ENCODE measurements at places on chromosomes 7 and 10. TPM values are rescaled to one million over a fixed set of nuclear protein-coding genes. Genes with fewer than 3 reads are reported as not detected.

The MET gene
- polyA plus RNA-seq, result 14.5 TPM

DNA sequence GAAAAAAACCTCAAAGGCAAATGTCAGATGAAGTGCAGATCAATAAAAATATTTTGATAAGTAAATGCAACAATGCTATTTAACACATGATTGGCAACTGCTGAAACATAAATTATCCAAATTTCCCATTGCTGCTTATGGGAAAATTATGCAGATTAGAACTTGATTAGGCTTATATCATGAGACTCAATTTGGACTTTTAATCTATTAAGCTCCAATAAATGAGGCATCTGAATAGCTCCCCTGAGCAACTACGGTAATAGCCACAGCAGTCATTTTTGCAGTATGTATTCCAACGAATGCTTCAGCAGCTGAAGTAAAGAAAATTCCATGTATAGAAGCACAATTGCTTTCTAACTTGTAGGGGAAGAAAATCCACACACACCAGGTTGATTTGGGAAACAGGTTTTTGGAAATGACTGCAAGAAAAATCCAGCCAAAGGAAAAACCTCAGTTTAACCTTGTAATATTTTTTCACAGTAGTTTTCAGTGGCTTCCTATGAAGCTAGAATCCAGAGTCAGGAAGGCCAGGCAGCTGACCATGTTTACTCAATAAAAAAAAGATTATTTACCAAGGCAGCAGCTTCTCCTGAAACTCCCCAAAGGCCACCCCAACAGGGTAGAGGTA is 716.1 kb downstream of the KCNMA1 start:
- no peak for DNase-seq
- no peaks in the 10 kb centered on the region for H3K27me3 ChIP-seq
- H3K4me3 ChIP-seq, result no peak overlapping the region
- no peaks in the 10 kb centered on the region for H3K36me3 ChIP-seq
- no peaks in the 10 kb centered on the region for H3K4me1 ChIP-seq

The BUB3 gene
- polyA plus RNA-seq, result 215 TPM

- H3K4me1 ChIP-seq, result no peaks in the 10 kb centered on the region
- H3K4me3 ChIP-seq, result peak overlapping the region; percentile 91
- H3K36me3 ChIP-seq, result no peaks in the 10 kb centered on the region
- H3K27ac ChIP-seq, result peak overlapping the region; percentile 70
- H3K27me3 ChIP-seq, result no peaks in the 10 kb centered on the region
Observed at GRCh38 chr7:13990984-13991790, 1.7 kb upstream of the ETV1 start.

GRCh38 chr10:123464430-123465323 is 201.5 kb upstream of the GPR26 start:
- DNase-seq, result no peak
- no peaks in the 10 kb centered on the region for H3K4me1 ChIP-seq
- no peaks in the 10 kb centered on the region for H3K27me3 ChIP-seq

DNA sequence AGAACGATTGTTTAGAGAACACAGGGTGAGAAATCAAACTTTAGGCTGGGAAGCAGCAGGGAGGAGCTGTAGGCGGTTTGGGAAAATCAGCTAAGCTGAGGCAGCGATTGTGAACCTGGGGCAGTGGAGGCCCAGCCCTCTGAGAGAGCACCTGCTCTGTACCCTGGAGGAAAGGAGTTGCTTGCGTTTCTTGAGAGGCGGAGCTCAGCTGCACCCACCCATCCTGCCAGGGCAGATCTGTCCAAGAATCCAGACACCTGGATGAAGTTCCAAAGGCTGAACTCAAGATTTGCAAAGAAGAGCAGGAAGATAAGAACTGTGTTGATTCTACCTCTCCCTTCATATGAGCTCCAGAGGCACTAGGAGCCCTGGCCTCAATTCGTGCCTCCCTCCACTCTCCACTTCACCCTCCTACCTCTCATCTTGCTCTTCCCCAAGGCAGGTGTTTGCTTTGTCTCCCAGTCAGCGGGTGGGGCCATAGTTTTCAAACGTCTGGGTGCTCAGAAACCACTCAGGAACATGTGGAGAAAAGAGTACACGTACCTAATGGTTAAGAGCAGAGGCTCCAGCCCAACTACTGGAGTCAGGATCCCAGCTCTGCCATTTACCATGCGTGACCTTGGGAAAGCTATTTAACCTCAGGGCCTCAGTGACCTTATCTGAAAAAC is 21.5 kb upstream of the TMEM213 start:
- peaks cover 3% of the 10 kb centered on the region for H3K27me3 ChIP-seq
- no peak for DNase-seq
- no peaks in the 10 kb centered on the region for H3K36me3 ChIP-seq

DNA sequence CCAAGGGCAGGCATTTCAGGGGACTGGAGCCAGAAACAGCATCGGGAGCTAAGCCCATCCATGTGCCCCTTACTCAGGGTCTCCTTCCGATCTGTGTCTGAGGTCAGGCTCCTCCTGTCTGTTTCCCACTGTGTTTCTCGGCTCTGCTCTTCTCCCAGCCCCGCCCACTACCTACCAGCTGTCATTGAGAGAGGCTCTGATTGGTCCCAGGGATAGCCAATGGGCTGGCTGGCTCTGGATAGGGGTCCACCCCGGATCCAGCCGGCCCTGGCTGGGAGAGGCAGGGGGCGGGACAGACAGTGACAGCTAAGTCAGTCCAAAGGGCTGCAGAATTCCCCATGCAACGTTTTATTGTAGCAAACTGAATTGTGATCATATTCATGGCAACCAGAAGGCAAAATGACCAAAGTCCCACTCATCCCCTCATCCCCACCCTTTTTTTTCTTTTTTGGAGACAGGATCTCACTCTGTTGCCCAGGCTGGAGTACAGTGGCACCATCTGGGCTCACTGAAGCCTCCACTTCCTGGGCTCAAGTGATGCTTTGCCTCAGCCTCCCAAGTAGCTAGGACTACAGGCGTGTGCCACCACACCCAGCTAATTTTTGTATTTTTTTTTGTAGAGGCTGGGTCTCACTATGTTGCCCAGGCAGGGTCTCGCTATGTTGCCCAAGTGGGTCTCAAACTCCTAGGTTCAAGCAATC is 76.3 kb downstream of the CLIP2 start:
- H3K4me1 ChIP-seq, result no peaks in the 10 kb centered on the region
- no peaks in the 10 kb centered on the region for H3K27me3 ChIP-seq
- peak; percentile 43 for DNase-seq
- H3K27ac ChIP-seq, result no peak overlapping the region

- DNase-seq, result no peak
- peaks cover 41% of the 10 kb centered on the region for H3K36me3 ChIP-seq
- H3K27ac ChIP-seq, result no peak overlapping the region
- no peaks in the 10 kb centered on the region for H3K27me3 ChIP-seq
- H3K4me3 ChIP-seq, result no peak overlapping the region
- H3K4me1 ChIP-seq, result no peaks in the 10 kb centered on the region
Observed at GRCh38 chr7:5204546-5204945, 14.5 kb downstream of the WIPI2 start.

The DKK1 gene
- polyA plus RNA-seq, result 91.4 TPM

GRCh38 chr10:69474742-69475432 is 23.6 kb downstream of the TSPAN15 start:
- H3K27ac ChIP-seq, result no peak overlapping the region
- H3K4me3 ChIP-seq, result no peak overlapping the region
- H3K36me3 ChIP-seq, result no peaks in the 10 kb centered on the region
- peaks cover 59% of the 10 kb centered on the region for H3K27me3 ChIP-seq
- DNase-seq, result peak; percentile 51

- no peak for DNase-seq
- peaks cover 5% of the 10 kb centered on the region for H3K4me1 ChIP-seq
- no peak overlapping the region for H3K4me3 ChIP-seq
- H3K27ac ChIP-seq, result no peak overlapping the region
- no peaks in the 10 kb centered on the region for H3K27me3 ChIP-seq
- H3K36me3 ChIP-seq, result no peaks in the 10 kb centered on the region
Observed at GRCh38 chr7:30145426-30145970, 10.7 kb downstream of the MTURN start.

DNA sequence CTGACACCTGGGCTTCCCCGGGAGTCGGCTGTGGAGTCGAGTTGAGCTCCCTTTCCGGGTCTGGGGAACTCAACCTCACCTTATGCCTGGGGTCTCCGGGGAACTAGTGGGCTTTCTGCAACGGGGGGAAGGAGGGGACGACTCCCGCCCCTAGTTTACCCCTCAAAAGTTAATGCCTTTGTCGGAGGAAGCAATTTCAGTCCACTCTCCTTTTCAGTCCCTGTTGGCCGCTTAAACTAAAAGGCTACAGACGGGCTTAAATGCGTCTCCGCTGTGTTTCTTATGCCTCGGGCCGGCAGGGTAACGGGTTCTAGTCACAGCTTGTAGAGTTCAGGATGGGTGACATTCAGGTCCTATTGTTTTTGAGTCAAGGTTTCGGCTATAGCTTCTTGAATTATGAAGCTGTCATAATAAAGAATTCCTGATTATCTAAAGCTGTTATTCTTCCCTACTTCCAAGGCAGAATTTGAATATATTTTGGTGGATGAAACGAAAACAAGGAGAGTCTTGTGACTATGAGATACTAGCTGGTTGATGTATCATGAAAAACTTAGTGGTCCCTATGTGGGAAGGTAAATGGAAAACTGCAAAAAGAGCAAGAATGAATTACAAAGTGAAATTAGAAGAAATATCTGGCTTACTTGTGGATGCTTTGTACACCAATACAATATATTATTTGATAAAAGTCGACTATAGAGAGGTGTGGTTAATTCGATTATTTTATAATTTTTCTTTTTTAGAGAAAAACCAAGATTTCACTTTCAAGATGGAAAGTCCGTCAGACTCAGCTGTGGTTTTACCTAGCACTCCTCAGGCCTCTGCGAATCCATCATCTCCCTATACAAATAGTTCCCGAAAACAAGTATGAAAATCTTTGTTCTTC is 495 bp downstream of the SFR1 start:
- peak overlapping the region; percentile 85 for H3K4me3 ChIP-seq
- peak; percentile 2 for DNase-seq
- no peaks in the 10 kb centered on the region for H3K36me3 ChIP-seq
- H3K27ac ChIP-seq, result peak overlapping the region; percentile 21
- H3K27me3 ChIP-seq, result no peaks in the 10 kb centered on the region

DNA sequence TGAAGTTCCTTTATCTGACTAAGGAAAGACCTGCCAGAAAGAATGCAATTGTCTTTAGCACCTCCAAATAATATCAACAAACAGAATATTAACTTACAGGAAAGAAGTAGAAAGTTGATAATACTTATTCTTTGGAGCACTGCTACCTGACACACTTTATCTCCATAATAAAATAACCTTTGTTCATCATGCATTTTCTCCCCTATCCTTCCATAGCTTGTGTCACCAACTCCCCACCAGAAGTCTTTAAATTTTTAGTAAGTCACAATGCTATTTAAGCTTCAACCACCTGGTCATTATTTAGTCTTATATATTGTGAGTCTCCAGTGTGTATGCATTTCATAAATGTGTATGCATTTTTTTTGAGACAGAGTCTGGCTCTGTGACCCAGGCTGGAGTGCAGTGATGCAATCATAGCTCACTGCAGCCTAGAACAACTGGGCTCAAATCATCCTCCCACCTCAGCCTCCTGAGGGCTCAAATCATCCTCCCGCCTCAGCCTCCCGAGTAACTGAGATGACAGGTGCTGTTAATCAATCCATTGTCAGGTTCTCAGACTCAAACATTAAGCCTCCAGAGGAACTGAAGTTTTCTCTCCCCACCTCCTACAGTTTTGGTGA is 7.3 kb upstream of the CYP3A43 start:
- H3K4me1 ChIP-seq, result no peaks in the 10 kb centered on the region
- H3K36me3 ChIP-seq, result no peaks in the 10 kb centered on the region
- H3K27ac ChIP-seq, result no peak overlapping the region
- no peak for DNase-seq

The STAG3 gene
- 0.65 TPM for polyA plus RNA-seq

- no peak overlapping the region for H3K4me3 ChIP-seq
- H3K27me3 ChIP-seq, result no peaks in the 10 kb centered on the region
- peak; percentile 87 for DNase-seq
- peaks cover 28% of the 10 kb centered on the region for H3K36me3 ChIP-seq
- H3K4me1 ChIP-seq, result peaks cover 24% of the 10 kb centered on the region
Observed at GRCh38 chr7:43873300-43873699, 4.0 kb upstream of the MRPS24 start.

GRCh38 chr10:63562391-63562790 is 41.2 kb downstream of the REEP3 start:
- H3K4me1 ChIP-seq, result 0 out of 2 replicates have a peak, but pooled peaks cover 1% of the 10 kb centered on the region
- H3K27me3 ChIP-seq, result no peaks in the 10 kb centered on the region
- H3K36me3 ChIP-seq, result no peaks in the 10 kb centered on the region
- H3K27ac ChIP-seq, result no peak overlapping the region
- H3K4me3 ChIP-seq, result no peak overlapping the region
- no peak for DNase-seq

GRCh38 chr7:36620166-36620708 is 104.1 kb downstream of the AOAH start:
- H3K36me3 ChIP-seq, result no peaks in the 10 kb centered on the region
- H3K27me3 ChIP-seq, result peaks cover 18% of the 10 kb centered on the region
- H3K4me1 ChIP-seq, result no peaks in the 10 kb centered on the region
- no peak overlapping the region for H3K27ac ChIP-seq
- no peak for DNase-seq

DNA sequence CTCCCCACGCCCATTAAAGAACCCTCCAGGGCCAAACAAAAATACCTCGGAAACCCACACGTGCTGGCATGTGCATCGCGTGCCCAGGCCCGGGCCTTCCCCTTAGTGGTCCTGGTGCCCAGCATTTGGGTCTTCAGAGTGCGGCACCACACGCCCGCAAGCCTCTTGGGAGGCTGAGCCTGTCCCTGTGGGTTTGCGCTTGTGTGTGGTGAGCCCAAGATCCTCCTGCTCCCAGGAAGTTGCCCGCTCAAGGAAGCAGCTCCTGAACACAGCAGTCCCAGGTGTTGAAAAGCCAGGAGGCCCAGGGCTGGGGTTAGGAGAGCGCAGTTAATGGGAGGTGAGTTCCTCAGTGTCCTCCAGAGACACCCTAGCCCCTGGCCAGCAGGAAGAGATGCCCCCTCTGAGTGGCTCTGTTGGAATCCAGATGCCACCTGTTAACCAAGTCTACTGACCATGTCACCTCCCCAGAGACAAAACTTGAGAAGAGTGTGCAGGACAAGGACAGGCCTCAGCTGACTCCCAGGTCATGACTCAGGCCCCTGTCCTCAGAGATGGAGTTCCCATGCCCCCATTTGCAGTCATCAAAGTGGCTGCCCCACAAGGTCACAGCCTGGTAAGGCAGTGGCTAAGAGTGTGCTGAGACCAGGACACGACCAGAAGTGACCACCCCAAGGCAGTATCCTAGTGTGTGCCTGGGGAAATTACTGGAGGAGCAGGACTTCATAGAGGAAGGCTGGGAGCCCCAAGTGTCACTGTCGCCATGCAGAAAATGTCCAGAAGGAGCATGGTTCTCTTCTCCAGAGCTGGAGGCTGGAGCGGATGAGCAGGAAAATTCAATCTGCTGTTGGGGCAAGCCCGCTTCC is 5.2 kb downstream of the FZD9 start:
- no peak overlapping the region for H3K27ac ChIP-seq
- H3K27me3 ChIP-seq, result no peaks in the 10 kb centered on the region
- peaks cover 3% of the 10 kb centered on the region for H3K4me1 ChIP-seq

DNA sequence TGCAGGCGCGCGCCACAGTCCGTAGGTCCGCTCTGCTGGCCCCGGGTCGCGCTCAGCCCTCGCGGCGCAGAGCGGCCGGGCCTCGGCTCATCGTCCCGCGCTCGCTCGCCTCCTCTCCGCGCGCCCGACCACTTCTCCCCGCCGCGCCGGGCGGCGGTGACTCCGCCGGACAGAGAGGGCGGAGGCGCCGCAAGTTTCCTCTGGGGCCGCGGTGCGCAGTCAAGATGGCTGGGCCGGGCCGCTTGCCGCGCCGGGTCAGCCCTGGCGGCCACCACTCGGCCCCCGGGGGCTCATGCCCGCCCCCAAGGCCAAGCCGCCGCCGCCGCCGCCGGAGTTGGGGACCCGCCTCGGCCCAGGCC is 441 bp downstream of the FZD8 start:
- no peaks in the 10 kb centered on the region for H3K36me3 ChIP-seq
- H3K27ac ChIP-seq, result no peak overlapping the region
- peak overlapping the region; percentile 62 for H3K4me3 ChIP-seq
- peak; percentile 42 for DNase-seq
